ENCODE measurements at places on chromosomes 4 and X.

- peak; percentile 49 for DNase-seq
These were observed 255.6 kb upstream of the UGT8 start for GRCh38 chr4:114343015-114343414.

DNA sequence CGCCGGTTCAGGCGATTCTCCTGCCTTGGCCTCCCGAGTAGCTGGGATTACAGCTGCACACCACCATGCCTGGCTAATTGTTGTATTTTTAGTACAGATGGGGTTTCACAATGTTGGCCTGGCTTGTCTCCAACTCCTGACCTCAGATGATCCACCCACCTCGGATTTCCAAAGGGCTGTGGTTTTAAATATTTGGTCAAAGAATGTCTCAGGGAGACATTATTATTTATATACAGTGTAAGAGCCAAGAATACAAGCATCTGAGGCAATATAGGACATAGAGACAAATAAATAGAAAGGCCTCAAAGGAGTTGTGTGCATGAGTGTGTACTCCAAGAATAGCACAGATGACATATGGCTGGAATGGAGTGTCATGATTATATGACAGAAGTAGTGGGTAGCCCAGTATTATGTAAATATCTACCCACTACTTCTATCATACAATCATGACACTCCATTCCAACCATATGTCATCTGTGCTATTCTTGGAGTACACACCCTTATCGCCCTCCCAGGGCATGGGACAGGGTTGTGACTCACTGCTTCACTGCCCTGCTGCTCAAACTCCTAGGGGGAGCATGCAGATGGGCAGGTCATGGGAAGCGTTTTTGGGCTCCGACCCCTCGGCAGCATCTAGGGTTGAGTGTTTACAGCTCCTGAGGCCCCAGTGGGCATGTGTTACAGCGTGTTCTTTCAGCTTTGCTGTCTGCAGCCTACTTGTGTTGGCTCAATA, 1649.8 kb upstream of the PCDH10 start:
- peak; percentile 89 for DNase-seq

DNA sequence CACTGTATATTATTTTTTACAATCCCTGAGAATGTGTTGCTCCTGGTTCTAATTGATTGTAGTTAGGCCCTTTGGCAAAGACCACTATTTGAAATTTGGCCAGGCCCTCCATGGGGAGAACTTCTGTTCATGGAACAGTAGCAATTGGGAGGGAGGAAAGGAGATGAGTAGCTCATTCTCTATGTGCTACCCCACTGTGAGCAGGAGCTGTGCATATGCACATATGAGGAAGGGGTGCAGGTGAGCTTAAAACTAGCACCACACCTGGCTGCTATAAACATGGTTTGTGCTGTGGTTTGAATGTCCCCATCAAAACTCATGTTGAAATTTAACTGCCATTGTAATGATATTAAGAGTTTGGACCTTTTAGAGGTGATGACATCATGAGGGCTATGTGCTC, 1483.2 kb downstream of the PCDH7 start:
- no peak for DNase-seq

DNA sequence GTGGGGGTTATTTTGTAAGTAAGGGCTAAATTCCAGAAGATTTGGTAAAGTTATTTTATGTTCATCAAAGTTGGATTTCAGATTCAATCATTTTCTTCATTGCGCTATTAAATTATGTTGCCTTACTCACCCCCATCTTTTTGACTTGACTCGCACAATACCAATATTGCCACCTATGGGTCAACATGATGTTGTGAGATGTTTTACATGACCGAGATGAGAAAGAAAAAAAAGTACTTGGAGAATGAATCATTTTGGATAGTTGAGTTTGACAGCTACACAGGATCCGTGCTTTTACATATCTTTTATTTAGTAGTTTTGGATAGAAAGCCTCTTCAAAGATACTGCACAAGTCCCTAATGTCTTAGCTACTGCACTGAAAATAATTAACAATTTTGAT, 224.2 kb upstream of the EMCN start:
- DNase-seq, result peak; percentile 52

- DNase-seq, result no peak
These were observed 180.9 kb upstream of the AGTR2 start for GRCh38 chrX:115989686-115990085.

DNA sequence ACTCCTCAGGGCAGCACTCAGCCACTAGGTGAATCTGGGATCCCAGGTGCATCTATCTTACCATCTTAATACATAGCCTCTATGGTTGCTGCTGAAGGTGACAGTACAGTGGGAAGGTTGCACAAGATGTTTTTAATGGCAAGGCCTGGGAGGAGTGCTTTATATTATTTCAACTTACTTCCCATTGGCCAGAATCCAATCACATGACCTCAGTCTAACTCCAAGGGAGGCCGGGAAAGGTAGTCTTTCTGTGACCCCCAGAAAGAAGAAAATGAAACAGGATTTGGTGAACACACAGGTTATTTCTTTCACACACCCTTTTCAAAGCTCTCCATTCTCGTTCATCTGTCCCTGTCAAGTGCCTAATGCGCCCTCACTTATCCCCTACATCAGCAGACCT, 189.1 kb upstream of the ATP6AP2 start:
- DNase-seq, result no peak

- DNase-seq, result no peak
These were observed 7.1 kb upstream of the CXCL5 start for GRCh38 chr4:74005528-74005927.

GRCh38 chr4:44725166-44725565, 1.2 kb downstream of the GNPDA2 start:
- DNase-seq, result no peak

DNA sequence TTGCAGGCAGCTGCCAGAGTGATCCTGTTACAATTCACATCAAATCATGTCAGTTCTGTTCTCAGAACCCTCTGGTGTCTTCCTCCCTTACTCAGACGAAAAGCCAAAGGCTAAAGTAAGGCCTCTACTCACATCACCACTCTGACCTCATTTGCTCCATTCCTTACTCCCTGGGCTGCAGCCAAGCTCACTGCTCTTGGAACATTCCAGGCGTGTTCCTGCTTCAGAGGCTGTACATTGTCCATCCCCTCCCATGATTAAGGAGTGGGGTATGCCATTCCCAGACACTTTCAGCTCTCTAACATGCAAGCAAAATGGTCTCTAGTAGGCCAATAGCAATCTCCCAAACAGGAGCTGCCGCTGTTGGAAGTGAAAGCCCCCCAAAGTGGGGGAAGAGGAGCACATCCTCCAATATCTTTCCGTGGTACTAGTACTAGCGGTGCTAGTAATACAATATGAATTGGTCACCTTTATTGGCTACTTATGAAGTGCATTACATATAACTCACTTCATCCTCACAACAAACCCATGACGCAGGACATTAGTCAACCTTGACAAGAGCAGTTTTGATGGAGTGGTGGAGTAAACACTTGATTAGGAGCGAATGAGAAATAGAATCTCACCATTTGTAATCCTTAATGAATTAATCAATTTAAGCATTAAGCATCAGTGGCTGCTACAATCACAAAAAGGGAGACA, 15.0 kb downstream of the GAB3 start:
- peak; percentile 94 for DNase-seq

- no peak for DNase-seq
These were observed 12.7 kb downstream of the IL1RAPL1 start for GRCh38 chrX:28599957-28600356.

- DNase-seq, result peak; percentile 26
These were observed 592.4 kb downstream of the GLUD2 start for GRCh38 chrX:121639781-121640180.

GRCh38 chr4:140134746-140135425, 19.1 kb downstream of the MAML3 start:
- no peak for DNase-seq

DNA sequence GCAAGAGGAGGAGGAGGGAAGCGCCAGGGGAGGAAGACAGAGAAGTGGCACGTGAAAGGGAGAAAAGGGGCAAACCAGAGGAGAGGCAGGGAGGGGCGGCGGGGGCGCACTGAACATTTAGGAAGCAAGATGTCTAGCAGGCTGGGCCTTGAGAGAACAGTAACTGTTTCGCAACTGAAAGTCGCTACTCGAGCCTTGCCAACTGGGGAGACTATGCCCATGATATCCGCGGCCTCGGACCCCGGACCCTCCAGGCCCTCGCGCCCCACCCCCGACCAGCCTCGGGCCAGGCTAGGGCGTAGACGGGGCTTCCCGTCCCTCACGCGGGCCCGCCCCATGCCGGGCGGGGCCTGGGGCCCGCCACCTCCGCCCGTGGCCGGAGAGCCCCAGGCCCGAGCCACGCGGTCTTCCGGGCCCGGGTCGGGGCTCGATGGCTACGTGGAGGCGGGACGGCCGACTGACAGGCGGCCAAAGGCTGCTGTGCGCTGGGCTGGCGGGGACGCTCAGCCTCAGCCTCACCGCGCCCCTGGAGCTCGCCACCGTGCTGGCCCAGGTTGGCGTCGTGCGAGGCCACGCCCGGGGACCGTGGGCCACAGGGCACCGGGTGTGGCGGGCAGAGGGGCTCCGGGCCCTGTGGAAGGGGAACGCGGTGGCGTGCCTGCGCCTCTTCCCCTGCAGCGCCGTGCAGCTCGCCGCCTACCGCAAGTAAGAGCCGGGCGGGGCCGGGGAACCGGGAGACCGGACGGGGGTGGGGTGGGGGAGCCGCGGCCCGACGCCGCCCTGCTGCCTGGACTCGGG, at the start of gene SLC25A43:
Gene SLC25A43, plus strand, starts transcription at position 363 of the 798 bp plus-strand sequence. Its CDS starts 68 bp downstream, at position 431.
- DNase-seq, result peak; percentile 30

GRCh38 chr4:11777447-11777846, 348.8 kb upstream of the HS3ST1 start:
- DNase-seq, result no peak

GRCh38 chrX:119150163-119151050, 22.8 kb upstream of the KIAA1210 start:
- peak; percentile 5 for DNase-seq

GRCh38 chr4:26942871-26943270, 82.2 kb downstream of the STIM2 start:
- no peak for DNase-seq

GRCh38 chrX:101219864-101220346, 319 bp downstream of the DRP2 start:
- peak; percentile 71 for DNase-seq

GRCh38 chrX:153714256-153714655, 9.9 kb downstream of the BCAP31 start:
- DNase-seq, result no peak

DNA sequence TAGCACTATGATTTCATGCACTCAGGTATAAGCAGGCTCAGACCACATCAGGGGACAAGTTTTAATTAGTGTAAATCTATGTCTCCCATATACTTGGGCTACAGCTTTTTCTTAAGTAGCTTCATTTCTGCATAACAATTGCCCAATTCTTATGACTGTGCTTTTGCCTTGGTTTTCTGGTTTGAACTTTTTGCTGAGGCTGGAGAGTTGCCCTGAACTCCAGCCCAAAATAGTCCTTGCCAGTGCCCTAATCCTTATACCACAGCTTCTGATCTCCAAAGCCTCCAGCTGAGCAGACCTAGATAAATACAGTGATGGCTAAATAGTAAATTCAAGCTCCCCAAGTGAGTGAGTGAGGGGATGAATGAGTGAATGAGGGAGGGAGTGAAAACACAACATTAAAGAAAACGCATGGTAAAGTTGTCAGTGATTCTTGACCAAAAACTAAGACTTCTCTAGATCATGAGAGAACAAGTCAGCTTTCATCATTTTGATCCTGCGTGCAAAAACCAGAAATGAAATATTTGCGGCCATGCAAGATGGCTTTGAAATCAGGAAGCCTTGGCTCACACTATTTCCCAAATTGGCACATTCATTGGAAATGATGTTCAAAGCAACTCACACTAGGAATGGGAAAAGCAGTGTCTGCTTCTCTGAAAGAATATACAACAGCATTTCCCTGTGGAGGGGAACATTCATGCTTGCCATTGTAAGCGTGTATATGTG, 437.1 kb upstream of the CTSO start:
- peak; percentile 25 for DNase-seq

GRCh38 chr4:121796283-121796682, 4.8 kb upstream of the EXOSC9 start:
- DNase-seq, result peak; percentile 45

GRCh38 chr4:6192245-6192644, 8.1 kb downstream of the JAKMIP1 start:
- DNase-seq, result no peak

DNA sequence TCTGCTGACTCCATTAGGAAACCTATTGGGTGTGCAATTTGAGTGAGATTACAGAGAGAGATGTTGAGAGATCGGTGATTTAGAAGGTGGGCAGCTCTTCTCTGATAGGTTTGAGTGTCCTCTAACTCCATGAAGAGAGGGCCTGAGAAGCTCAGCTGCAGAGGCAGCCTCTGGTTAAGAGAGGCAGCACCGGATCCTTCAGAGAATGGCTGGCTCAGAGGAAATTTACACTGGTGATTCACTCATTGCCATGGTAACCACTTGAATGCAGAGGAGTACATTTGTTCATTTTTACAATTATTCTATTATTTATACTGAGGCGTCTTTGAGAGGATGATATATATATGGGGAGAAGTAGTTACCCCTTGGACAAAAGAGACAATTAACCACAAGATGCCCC, 171.7 kb downstream of the PDGFRA start:
- DNase-seq, result peak; percentile 80

- no peak for DNase-seq
These were observed 135.2 kb upstream of the TSPAN5 start for GRCh38 chr4:98793658-98794057.

- no peak for DNase-seq
These were observed 76.7 kb downstream of the MAOB start for GRCh38 chrX:43805579-43805978.

- no peak for DNase-seq
These were observed 43.2 kb downstream of the ASMT start for GRCh38 chrX:1658071-1658491.

DNA sequence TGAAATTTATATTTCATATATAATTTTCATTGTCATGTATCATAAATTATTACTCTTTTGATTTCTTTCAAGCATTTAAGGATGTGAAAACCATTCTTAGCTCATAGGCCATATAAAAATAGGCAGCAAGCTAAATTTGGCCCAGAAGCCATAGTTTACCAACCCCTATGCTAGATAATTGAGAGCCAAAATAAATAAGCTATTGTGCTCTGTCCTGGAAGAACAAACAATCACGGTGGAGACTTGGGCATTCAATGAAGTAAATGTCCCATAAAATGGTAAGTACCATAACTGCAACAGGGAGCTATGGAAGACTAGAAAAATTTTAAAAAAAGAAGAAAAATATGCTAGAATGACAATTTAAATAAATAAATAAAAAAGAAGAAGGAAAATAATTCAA, 60.9 kb upstream of the PACRGL start:
- no peak for DNase-seq

GRCh38 chr4:88865466-88865865, 167.8 kb upstream of the NAP1L5 start:
- no peak for DNase-seq

DNA sequence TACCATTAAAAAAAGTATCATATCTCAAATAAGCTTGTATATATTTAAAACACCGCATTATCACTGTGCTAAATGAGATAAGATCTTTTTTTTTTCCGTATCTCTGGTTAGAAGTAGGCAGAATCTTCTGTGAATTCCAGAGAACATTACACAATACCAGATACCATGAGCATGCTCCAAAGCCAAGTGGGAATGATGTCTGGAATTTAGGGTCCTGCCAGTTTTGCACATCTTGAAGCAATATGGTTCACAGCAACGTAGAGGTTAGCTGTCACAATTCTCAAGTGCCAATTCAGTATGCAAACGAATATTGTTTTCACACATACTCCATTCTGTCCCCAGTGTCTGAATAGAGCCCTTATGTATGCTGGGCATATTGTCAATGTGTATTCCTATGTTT, 127.5 kb upstream of the NEIL3 start:
- DNase-seq, result peak; percentile 82

GRCh38 chr4:139728840-139729239, 63.2 kb downstream of the MGST2 start:
- no peak for DNase-seq

GRCh38 chr4:575281-576141, 584 bp downstream of the TMEM271 start:
- DNase-seq, result peak; percentile 47
